ENCODE measurements at places on chromosomes 4 and X.

DNA sequence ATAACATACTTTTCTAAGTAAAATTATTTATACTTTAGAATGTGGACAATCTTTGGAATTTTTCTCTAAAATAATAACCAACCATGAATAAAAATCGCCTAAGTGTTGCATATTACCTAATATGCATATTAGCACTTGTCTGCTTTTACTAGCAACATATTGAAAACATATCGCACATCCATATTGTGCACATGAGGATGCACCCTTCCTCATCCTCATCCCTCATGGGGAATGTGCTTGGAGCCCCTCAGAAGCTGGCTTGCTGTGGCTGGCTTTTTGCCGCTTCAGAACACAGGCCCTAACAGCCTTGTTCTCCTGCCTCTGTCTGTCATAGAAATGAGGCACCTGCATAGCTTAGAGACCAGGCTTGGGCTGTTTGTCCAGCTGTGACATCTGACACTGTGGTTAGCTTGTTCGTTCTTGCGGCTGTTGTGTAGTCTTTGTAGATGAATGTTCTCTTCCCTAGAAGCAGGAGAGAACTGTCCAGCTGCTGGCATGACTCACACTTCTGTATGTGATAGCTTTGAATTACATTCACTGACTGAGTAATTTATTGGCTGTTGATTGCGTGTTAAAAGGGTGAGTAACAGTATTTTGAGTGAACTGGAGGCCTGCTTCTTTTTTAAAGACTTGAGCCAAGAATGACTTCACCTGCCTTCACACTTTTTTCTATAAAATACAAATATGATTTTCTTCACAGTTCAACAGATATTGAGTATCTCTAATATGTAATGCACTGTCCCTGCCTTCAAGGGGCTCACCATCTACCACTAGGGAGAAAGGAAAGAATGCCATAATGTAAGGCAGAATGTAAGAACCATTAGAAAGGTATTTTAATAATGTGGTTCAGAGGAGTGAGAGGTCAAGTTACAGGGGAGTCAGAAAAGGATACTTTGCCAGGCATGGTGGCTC lies 81.9 kb downstream of the HMGB2 start:
- DNase-seq, result no peak

DNA sequence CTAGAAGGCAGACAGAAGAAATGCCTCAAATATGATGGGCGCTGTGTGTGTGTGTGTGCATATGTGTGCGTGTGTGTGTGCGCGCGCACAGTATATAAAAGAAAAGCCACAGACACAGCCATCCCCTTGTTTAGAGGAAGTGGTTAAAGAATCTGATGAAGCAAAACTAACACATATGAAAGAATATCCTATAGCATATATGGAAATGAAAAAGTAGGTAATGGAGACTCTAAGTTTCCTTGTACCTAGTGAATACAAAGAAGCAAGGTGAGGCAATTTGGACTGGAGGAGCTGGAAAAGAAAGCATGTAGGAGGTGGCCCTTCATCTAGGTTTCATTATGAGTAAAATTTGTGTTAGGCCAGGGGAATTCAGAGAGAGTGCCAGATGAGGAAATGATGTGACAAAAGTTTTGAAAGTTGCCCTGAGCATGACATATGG lies 58.6 kb upstream of the MCF2 start:
- DNase-seq, result peak; percentile 44

DNA sequence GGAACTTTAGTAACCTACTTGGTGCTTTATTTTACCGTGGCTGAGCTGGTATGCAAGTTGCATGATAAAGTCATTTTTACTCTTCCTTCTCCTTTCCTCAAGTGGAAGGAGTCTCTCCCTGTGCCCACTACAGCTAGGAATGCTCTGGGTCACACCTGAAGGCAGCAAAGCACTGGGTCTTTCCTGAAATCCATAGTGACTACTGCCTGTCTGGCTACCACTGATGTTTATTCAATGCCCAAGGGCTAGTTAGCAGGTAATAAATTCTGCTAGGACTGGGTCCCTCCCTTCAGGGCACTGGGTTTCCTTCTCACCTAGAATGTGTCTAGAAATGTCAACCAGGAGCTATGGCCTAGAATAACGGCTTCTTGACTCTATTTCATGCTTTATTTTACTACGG lies 1081.4 kb downstream of the FAT4 start:
- DNase-seq, result no peak

DNA sequence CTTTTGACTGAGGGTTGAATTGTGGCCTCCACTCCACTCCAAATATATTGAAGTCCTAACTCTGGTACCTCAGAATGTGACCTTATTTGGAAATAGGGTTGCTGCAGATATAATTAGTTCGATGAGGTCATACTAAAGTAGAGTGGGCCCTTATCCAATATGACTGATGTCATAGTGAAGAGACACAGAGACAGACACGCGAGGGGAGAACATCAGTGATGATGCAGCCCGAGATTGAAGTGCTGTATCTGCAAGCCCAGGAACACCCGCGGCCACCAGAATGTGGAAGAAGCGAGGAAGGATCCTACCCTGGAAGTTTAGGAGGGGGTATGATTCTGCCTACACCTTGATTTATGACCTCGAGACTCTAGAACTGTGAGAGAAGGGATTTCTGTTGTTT lies 279.0 kb downstream of the ANKRD50 start:
- DNase-seq, result no peak

GRCh38 chr4:20203508-20203907 lies 48.2 kb upstream of the SLIT2 start:
- DNase-seq, result no peak

GRCh38 chr4:36088542-36088941 lies 155.8 kb downstream of the ARAP2 start:
- no peak for DNase-seq

DNA sequence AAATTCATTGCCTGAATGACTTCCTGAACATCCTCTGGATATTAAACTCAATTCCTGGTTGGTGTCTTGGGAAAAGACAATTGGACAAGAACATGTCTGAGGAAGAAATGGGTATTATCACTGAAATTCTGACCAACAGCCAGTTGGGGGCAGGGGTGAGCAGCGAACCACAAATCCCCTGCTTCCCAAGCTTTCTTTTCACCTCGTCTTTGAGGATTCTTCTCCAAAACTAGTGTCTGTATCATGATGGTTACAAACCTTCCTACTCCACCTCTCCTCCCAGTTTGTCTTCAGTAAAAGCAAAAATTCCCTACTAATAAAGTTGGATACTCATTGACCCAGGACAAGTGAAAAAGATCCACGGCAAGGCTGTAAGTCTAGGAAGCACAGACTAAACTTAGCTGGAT lies 48.3 kb upstream of the WDR1 start:
- DNase-seq, result no peak

GRCh38 chr4:7906171-7906701 lies 33.4 kb downstream of the AFAP1 start:
- DNase-seq, result no peak

GRCh38 chrX:68631336-68631735 lies 16.1 kb upstream of the STARD8 start:
- no peak for DNase-seq

GRCh38 chrX:138917781-138918180 lies 206.3 kb upstream of the FGF13 start:
- no peak for DNase-seq

DNA sequence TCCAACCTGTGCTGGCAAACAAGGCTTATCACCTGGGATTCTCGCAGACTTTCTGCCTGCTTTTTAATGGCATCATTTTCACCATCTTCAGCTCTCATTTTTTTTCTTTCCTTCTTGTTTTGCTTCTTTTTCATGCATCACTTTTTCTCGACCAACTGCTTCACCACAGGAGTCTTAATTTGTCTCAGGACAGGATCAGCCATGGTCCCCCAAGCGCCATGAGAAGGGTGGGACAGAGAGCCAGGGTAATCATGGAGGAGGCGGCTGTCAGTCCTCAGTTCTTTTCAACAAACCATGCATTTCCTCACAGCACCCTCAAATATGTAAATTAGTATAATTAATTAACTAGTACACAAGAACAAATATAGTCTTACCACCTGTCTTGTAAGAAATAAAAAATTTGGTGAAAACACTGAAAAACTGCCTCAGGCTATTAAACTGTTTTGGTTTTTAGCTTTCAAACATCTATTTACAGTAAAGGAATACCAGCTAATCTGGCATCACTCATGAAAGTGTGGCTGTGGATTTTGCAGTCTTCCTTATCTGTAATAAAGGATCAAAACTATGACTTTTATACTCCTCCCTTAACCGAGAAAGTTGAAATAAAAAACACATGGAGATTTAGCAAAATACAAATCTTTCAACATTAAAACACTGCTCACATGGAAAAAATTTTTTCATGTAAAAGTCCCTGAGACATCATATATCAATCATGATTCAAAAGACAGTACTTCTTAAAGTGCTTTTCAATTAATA lies 19.1 kb downstream of the EIF4E start:
- no peak for DNase-seq

- no peak for DNase-seq
These were observed 68.2 kb upstream of the TENM3 start for GRCh38 chr4:182174979-182175378.

DNA sequence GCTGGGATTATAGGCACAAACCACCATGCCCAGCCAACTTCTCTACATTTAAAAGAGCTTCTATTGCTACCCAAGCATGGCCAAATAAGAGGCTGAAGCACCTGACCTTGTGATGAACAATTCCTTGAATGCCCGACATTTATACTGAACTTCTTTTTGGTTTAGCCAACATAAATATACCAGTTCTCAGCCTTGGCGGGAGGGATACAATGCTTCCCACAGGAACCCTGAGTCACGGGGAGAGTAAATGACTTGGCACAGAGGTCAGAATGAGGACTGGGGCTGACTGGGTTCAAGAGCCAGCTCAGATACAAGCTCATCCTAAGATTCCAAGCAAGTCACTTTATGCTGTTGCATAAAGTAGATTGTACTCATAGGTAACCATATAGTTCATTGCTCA lies 6.1 kb downstream of the HOPX start:
- DNase-seq, result no peak

GRCh38 chr4:27568952-27569319 lies 708.3 kb downstream of the STIM2 start:
- no peak for DNase-seq

DNA sequence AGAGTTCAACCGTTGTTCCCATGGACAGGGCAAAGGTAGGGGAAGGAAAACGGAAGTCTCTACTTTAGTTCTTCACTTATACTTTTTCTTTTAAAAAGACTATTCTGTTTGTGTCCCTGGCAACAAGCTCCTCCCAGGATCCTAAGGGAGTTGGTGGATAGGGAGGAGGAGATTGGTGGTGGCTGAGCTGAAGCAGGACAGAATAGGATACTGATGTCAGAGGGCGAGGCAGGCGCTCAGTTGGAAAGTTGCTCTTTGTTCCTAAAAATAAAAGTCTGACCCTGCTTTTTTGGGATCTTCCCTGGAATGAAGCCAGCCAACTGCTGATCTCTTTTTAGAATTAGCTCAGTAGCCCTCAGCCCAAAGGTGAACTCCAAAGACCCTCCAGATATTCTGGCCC lies 104.7 kb downstream of the MGST2 start:
- no peak for DNase-seq

GRCh38 chr4:139085141-139085540 lies 69.6 kb downstream of the NOCT start:
- no peak for DNase-seq

- DNase-seq, result no peak
These were observed 1295.8 kb upstream of the AGA start for GRCh38 chr4:178738026-178738425.

DNA sequence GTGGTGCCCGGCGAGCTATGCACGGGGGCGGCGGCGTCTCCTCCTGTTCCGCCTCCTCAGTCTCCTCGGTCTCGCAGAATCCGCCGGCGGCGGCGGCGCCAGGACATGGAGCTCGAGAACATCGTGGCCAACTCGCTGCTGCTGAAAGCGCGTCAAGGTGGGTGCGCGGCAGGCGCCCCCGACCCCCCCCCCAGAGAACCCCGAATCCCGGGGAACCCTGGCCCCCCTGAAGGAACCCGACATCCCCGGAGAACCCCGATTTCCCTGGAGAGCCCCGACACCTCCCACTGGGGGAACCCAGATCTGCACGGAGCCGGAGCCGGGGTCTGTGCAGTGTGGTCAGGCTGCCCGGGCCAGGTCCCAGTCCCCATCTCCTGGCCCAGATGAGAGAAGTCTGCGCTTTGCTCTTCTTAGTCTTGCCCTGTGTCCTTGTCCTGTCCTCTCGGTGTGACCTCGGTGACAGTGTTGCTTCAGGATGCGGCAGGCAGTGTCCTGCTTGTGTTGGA lies 648 bp downstream of the GRK4 start:
- no peak for DNase-seq

GRCh38 chr4:113476800-113477199 lies 284.7 kb downstream of the CAMK2D start:
- DNase-seq, result no peak

DNA sequence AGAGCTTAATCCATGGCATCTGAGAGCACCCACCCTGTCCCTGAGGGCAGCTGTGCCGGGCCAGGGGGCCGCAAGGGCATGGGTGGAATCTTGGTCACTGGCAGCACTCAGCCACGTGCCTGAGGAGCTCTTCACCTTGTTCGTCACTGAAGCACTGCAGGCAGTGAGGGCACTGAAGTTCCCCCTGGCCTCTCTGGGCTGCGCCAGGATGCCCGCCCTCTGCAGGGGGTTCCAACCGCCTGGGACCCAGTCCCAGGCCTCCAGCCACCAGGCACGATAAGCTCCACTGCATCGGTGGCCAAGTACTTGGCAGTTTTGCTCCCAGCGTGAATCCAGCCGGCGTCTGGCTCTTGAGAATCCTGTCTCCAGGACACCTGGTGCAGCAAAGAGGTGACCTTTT lies 96.4 kb upstream of the MED14 start:
- no peak for DNase-seq

GRCh38 chr4:69224891-69225290 lies 10.3 kb upstream of the UGT2B11 start:
- no peak for DNase-seq

DNA sequence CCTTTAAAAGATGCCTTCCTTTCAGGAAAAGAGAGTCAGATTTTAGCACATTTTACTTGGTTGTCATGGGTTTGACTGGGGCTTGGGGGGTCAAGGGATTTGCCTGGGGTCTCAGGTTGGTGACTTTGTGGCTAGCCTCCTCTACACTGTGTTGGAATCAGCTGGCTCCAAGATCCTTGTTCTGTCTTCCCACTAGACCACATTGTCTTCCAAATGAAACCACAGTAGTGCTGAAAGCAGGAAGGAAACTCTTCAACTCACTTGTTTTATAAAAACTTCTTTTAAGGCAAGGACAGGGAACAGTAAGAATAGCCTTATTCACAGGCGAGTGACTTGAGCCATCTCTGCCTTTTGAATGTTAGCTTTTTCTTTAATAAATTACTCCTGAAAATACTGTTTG lies 37.0 kb upstream of the OTUD4 start:
- no peak for DNase-seq

DNA sequence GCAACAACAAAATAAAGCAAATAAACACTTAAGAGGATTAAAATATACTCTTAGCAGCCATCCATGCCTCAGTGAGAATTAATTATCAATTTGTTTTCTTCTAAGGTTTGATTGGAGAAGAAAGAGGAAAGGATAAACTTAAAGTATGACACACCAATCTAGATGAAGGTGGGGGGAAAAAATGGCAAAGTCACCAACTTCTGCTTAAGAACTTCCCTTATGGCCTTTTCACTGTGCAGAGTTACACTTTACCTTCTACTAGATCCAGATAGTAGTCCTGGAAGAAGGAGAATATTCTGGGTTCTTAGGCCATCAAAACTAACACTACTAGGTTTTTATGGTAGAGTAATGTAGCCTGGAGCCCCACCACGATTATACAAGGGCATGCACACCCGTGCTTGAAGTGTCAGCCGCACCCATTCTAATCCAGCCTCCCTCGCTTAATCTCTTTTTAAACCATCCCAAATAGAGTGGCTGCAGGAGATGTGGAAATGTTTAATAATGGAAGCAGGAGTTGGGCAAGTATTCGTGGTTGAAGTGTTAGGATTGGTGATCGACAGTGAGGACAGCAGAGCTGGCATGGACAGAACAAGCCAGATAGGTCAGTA lies 14.1 kb downstream of the ENPEP start:
- DNase-seq, result no peak

- DNase-seq, result no peak
These were observed 36.4 kb downstream of the F9 start for GRCh38 chrX:139566981-139567380.
